ENCODE measurements at places on chromosomes 1 and 21.

GRCh38 chr1:40825996-40826395 lies 36.2 kb downstream of the CITED4 start:
- DNase-seq = no peak

DNA sequence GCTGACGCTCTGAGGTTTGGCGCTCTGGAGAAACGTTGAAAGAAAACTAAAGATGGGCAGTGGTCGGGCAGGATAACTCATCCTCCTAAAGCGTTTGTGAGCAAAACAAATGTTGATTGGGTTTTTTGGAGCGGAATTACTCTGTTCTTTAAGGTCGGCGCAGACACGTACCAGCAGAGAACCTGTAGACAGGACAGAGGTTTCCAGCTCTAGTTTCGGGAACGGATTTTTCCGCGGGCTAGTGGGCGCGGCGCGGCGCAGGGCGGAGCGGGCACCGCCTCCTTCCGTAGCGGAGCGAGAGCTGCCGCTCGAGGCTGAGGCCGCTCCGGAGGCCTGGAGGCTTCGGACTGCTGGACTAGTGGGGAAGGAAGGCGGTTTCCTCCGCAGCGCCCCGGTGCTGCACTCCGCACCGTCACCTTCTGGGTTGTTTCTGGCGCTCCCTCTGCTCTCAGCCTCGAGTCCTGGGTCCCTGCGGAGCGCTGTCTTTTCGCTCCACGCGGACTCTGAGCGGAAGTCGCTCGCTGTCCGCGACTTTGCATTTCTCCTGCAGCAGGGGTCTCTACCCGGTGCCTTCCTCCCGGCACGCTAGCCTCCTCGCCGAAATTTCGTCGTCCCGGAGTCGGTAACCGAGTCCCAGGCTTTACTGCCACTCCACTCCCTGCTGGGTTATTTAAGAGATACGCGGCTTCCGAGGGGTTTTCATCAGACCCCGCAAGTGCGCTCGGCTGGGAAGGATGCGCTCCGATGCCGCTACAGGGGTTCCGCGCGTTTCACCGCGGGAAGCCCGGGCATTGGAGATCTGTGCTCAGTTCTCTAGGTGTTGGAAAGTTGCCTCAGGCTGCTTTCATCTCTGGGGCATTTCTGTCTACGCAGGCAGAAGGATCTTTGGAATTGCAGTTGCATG lies 7.0 kb downstream of the FOXD2 start:
- no peak for DNase-seq

- no peak for DNase-seq
Measured at GRCh38 chr1:198560161-198560560, 19.7 kb upstream of the ATP6V1G3 start.

GRCh38 chr1:232574889-232575762 lies 54.8 kb downstream of the SIPA1L2 start:
- DNase-seq = no peak

- no peak for DNase-seq
Measured at GRCh38 chr1:166905900-166906299, 29.8 kb upstream of the TADA1 start.

DNA sequence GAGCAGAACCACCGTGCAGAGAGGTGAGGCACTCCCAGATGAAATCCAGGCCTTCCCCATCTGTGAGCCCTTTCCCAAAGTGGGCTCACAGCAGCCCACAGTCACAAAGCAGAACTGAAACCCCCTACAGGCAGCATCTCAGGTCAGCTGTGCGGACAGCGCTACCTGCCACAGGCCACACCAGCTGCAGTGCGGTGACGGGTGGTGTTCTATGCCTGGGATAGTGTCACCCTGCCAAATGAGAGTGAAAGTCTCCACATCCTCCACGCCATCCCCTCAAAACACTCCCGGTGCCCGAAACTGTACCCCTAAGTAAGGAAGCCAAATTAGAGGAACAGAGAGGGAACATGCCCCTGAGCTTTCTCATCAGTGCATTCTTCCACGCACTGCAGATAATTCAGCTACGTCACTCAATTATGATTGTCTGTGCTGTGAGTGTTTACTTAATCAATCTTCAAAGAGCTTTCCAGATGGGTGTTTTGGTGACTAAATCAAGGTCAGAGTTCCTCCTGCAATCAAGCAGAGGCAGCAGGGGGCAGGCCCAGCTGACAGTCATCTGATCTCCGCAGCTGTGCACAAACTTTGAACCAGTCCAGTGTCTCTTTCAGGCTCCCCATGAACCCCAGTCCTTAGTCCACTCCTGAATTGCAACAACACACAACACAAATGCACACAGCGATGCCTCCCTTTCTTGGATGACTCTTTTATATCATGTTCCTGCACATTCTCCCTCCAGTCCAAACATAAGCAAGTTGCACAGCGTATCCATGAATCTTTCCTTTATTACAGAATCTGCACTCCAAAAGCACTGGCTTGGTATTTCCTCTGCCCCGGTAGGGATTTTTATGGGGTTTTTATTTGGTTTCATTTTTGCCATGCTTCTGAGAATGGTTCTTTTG lies 150.0 kb downstream of the TOMM20 start:
- peak; percentile 64 for DNase-seq

DNA sequence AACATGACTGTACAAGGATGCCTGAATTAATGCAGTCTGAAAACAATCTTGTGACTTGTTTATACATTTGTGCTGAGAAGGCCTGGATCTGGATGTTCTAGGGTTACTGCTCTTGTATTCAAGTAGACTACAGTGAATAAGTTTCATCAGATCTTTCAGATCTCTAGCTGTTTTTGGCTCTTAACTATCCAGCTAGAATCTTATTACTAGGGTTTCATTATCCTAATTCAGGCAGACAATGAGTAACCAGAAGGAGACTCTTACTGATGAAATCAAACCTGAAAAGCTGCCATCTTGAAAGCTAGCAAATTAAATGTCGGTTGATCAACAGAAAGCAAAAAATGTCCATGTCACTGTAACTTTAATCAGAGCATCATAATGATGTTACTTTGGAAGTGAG lies 112.5 kb upstream of the KCNK2 start:
- no peak for DNase-seq

DNA sequence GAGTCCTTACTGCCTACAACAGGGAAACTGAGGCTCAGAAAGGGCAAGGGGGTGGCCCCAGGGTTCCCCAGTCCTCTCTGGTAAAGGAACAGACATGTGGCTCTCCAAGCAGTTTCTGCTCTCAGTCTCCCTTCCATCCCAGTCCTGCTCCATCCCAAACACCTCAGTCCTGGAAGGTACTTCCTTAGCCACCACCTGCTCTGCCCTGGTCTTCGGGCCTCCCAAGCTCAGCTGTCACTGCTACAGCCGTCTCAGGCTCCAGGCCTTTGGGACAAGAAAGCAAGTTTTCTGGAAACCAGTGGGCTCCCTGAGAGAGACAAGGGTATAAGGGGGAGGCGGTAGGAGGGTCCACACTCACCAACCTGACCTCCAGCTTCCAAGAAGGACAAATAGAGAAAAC lies 23.1 kb upstream of the ADGRB2 start:
- DNase-seq = no peak

- DNase-seq = no peak
Measured at GRCh38 chr1:50665413-50665812, 242.2 kb upstream of the DMRTA2 start.

GRCh38 chr21:45267390-45267760 lies 20.3 kb downstream of the POFUT2 start:
- no peak for DNase-seq

- no peak for DNase-seq
Measured at GRCh38 chr1:162210196-162210595, 140.7 kb downstream of the NOS1AP start.
